ENCODE measurements at places on chromosomes 4 and X. TPM values are rescaled to one million over a fixed set of nuclear protein-coding genes. Genes with fewer than 3 reads are reported as not detected.

TRIML2 gene
- total RNA-seq = not detected

DNA sequence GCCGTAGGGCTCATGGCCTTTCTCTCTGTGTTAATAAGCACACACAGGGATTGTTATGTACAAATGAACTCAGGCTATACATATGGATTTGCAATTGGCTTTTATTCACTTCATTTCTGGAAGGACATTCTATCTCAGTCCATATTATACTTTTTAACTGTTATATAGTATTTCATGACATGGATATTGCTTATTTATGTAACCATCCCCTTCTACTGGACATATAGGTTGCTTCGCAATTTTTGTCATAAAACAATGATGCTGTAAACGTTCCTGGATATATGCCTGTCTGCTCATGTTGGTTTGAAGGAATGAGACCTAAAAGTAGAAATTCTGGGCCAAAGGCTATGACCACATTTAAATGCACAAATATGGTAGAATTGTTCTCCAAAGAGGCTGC, 158.1 kb downstream of the BCOR start:
- H3K36me3 ChIP-seq = no peaks in the 10 kb centered on the region
- peaks cover 29% of the 10 kb centered on the region for H3K27me3 ChIP-seq
- H3K27ac ChIP-seq = no peak overlapping the region
- H3K4me1 ChIP-seq = no peaks in the 10 kb centered on the region
- H3K4me3 ChIP-seq = no peak overlapping the region

DNA sequence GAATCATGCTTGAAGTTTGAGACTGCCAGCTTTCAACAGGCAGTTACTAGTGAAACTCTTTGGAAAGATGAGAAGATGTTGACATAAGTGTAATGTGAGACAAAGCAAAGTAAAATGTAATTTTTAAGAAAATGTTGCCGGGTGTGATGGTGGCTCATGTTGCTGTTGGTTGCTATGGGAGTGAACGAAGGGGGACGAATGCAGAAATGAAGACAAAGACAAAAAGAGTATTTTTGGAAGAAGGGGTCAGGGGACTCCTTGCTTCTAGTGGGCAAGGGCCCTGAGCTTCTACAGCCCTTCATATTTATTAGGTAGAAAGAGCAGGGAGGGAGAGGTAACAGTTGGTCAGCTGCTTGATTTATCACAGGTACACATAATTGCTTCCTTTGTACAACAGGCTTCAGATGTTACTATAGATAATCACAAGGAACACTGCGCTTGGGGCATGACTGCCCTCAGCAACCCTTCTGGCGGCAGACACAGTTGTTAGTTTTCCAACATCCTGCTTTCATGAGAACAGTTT, 11.9 kb upstream of the UGDH start:
- H3K4me3 ChIP-seq = no peak overlapping the region
- H3K36me3 ChIP-seq = no peaks in the 10 kb centered on the region

- no peak overlapping the region for H3K4me3 ChIP-seq
- no peak for DNase-seq
- no peaks in the 10 kb centered on the region for H3K36me3 ChIP-seq
- peaks cover 36% of the 10 kb centered on the region for H3K27me3 ChIP-seq
- no peaks in the 10 kb centered on the region for H3K4me1 ChIP-seq
- H3K27ac ChIP-seq = no peak overlapping the region
These were observed 393.0 kb downstream of the PPP1R2C start for GRCh38 chrX:42384956-42385355.

- H3K4me1 ChIP-seq = no peaks in the 10 kb centered on the region
- H3K36me3 ChIP-seq = no peaks in the 10 kb centered on the region
- H3K4me3 ChIP-seq = no peak overlapping the region
- DNase-seq = no peak
- no peaks in the 10 kb centered on the region for H3K27me3 ChIP-seq
- no peak overlapping the region for H3K27ac ChIP-seq
These were observed 1653.3 kb upstream of the PCDH7 start for GRCh38 chr4:29066861-29067260.

DNA sequence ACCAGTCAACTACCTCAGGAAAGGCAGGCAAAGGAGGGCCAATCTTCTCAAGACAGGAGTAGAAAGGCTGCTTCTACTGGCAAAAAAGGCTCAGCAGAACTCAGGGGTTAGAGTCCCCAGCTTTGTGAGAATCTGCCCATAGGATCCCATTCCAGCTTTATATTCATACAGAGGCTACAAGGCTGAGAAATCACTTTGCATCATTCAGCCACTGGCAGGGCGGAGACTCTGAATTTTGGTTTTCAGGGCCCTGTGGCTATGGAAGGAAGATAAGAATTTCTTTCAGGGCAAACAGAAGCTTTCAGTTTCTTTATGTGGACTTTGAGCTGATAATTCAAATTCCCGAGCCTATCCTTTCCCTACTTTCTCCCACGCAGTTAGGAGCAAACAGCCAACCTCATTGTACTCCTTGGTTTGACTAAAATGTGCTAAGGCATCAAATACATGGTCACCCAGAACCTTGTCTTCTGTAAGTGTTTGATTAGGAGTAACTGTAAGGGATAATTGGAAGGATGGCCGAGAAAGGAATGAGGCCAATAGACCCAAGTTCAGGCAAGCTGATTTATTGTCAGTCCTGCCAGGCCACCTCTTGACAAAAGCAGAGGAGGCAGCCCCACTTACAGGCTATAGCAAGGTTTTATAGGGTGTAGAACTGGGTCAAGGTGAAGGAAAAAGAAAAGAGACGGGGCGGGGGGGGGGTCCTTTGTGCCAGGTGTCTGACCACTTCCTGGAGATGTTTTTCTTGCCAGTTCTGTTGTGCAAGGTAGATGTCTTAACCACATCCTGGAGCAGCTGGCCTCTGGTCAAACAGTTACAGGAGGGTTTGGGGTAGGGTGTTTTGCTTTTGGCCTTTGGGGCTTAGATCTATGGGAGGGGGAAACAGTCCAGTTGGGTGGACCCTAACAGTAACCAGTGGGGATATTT, 165.3 kb upstream of the PPP1R2C start:
- H3K36me3 ChIP-seq = no peaks in the 10 kb centered on the region
- no peaks in the 10 kb centered on the region for H3K4me1 ChIP-seq
- H3K4me3 ChIP-seq = no peak overlapping the region
- H3K27me3 ChIP-seq = peaks cover 15% of the 10 kb centered on the region
- H3K27ac ChIP-seq = peak overlapping the region; percentile 64
- DNase-seq = peak; percentile 44

KLB gene
- total RNA-seq = 4.6 TPM

MMRN1 gene
- total RNA-seq = 83.2 TPM

GRCh38 chrX:112643721-112644120, 36.0 kb downstream of the LHFPL1 start:
- H3K27me3 ChIP-seq = no peaks in the 10 kb centered on the region
- no peaks in the 10 kb centered on the region for H3K4me1 ChIP-seq
- DNase-seq = no peak
- no peak overlapping the region for H3K4me3 ChIP-seq
- no peaks in the 10 kb centered on the region for H3K36me3 ChIP-seq
- no peak overlapping the region for H3K27ac ChIP-seq

- H3K4me3 ChIP-seq = no peak overlapping the region
- H3K36me3 ChIP-seq = no peaks in the 10 kb centered on the region
- peaks cover 24% of the 10 kb centered on the region for H3K27me3 ChIP-seq
- no peaks in the 10 kb centered on the region for H3K4me1 ChIP-seq
- DNase-seq = no peak
These were observed 8.0 kb upstream of the MSL3 start for GRCh38 chrX:11750046-11750445.

DNA sequence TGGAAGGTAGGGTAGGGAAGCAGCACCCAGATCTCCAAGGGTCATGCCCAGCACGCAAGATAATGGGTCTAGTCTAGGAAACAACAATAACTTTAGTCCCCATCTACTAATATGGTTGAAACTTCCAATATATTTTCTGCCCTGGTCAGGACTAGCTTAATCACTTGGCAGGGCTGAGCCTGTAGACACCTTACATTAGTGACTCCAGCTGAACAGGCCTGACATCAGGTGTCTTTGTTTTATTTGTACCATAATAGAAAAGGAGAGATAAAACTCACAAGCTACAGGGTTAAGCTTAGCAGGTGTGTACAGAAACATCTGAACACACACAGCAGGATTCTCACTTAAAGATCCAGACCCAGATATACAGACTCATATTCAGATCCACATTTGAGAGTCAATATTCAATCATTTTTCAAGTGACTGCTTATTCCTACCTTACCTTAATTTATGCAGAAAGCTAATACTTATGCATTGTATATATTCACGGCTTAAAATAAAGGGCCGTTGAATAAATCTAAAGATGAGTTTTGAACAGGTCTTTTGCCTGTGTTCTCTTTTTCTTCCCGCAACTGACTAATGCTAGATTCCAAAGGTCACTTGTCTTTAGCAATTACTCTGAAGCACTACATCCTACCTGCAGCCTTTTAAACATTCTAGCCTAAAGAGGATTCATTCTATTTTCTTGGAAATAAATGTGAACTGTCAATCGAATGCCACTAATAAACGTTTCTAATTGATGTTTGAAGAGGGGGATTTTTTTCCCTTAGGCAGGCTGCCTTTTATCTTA, 745.3 kb downstream of the RPA4 start:
- H3K4me1 ChIP-seq = no peaks in the 10 kb centered on the region
- no peaks in the 10 kb centered on the region for H3K36me3 ChIP-seq
- H3K27ac ChIP-seq = no peak overlapping the region

GRCh38 chr4:152464030-152464823, 71.7 kb downstream of the FBXW7 start:
- no peak overlapping the region for H3K4me3 ChIP-seq
- no peaks in the 10 kb centered on the region for H3K4me1 ChIP-seq

DNA sequence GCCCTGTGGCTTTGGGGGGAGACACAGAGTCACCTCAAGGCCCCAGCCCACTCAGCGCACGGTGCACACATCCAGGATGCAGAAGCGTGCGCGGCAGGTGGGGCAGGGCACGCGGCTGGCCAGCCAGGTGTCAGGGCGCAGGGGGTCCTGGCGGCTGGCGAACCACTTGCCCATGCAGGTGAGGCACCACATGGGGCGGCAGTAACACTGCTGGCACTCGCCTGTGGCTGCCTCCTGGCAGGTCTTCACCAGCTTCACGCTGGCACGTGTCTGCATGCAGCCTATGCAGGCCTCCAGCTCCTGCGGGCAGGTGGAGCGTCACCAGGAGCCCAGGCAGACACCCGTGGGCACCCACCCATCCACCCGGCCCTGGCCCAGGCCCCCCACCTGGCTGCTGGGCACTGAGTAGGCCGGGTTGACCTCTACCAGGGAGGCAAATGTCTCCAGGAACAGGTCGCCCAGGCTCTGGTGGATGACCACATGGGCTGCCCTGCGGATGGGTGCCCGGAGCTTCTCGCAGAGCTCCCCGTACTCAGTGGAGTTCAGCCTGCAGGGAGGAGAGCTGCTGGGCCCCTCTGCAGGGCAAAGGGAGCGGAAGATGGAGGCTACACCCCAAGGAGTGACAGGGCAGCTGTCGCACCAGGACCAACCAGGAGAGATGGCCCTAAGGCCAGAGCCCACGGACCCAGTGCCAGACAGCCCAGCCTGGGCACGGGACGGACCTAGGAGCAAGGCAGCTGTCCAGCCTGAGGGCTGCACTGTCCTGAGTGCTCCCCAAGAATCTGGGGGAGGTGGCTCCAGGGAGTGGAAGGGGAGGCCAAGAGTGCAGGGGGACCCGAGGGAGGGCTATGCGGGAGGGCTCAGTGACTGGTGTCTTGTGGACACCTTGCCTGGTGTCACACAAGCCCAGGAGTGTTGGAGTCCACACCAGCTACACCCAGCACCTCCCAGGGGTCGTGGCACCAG, 3.7 kb downstream of the TMEM129 start:
- H3K27me3 ChIP-seq = no peaks in the 10 kb centered on the region
- H3K36me3 ChIP-seq = no peaks in the 10 kb centered on the region

- H3K27ac ChIP-seq = no peak overlapping the region
- DNase-seq = no peak
- no peaks in the 10 kb centered on the region for H3K4me1 ChIP-seq
- H3K4me3 ChIP-seq = no peak overlapping the region
- H3K27me3 ChIP-seq = no peaks in the 10 kb centered on the region
These were observed 94.6 kb downstream of the FAM9B start for GRCh38 chrX:8939322-8939721.

DNA sequence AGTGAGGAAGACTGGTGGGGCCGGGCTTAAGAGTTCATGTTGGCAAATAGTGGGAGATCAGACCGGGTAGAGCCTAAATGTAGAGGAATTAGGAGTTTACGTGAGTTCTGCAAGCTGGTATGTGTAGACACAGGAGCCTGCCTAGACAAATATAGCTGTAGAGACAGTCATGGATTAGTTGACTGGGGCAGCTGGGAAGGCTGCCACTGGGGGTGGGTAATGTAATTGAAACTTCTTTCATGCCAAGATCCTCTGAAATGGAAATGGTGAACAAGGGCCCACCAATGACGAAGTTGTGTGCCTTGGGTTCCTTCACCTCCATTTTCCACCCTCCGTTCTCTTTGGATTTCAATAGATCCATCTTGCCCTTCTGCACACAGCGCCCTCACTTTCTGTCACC, 11.9 kb upstream of the CAPN6 start:
- no peaks in the 10 kb centered on the region for H3K36me3 ChIP-seq
- H3K4me1 ChIP-seq = no peaks in the 10 kb centered on the region
- no peak overlapping the region for H3K27ac ChIP-seq
- no peak for DNase-seq
- H3K27me3 ChIP-seq = peaks cover 51% of the 10 kb centered on the region

PDLIM3 gene
- 25.3 TPM for total RNA-seq

- H3K4me1 ChIP-seq = no peaks in the 10 kb centered on the region
- peak; percentile 56 for DNase-seq
- H3K36me3 ChIP-seq = no peaks in the 10 kb centered on the region
- peaks cover 4% of the 10 kb centered on the region for H3K27me3 ChIP-seq
- H3K4me3 ChIP-seq = no peak overlapping the region
These were observed 885.8 kb downstream of the SH3BGRL start for GRCh38 chrX:82087699-82088098.

GRCh38 chrX:137848266-137848905, 282.5 kb downstream of the ZIC3 start:
- H3K4me1 ChIP-seq = no peaks in the 10 kb centered on the region
- H3K27ac ChIP-seq = no peak overlapping the region
- no peaks in the 10 kb centered on the region for H3K36me3 ChIP-seq
- H3K27me3 ChIP-seq = no peaks in the 10 kb centered on the region
- DNase-seq = no peak

GRCh38 chrX:69093960-69094871, 71.0 kb downstream of the PJA1 start:
- H3K36me3 ChIP-seq = no peaks in the 10 kb centered on the region
- no peaks in the 10 kb centered on the region for H3K4me1 ChIP-seq
- no peak overlapping the region for H3K4me3 ChIP-seq
- no peaks in the 10 kb centered on the region for H3K27me3 ChIP-seq
- DNase-seq = no peak

ARMCX4 gene
- total RNA-seq = 11.8 TPM

- H3K4me3 ChIP-seq = no peak overlapping the region
- no peaks in the 10 kb centered on the region for H3K4me1 ChIP-seq
- no peak for DNase-seq
- no peaks in the 10 kb centered on the region for H3K27me3 ChIP-seq
- no peaks in the 10 kb centered on the region for H3K36me3 ChIP-seq
These were observed 314.7 kb downstream of the PDGFC start for GRCh38 chr4:156656896-156657295.
